CD8-positive, alpha-beta T cell (primary cell): ENCODE measurements at places on chromosomes 3 and 15. TPM values are rescaled to one million over a fixed set of nuclear protein-coding genes. Genes with fewer than 3 reads are reported as not detected.

GRCh38 chr15:89114990-89115389 lies 26.7 kb downstream of the ABHD2 start:
- no peak for DNase-seq

DNA sequence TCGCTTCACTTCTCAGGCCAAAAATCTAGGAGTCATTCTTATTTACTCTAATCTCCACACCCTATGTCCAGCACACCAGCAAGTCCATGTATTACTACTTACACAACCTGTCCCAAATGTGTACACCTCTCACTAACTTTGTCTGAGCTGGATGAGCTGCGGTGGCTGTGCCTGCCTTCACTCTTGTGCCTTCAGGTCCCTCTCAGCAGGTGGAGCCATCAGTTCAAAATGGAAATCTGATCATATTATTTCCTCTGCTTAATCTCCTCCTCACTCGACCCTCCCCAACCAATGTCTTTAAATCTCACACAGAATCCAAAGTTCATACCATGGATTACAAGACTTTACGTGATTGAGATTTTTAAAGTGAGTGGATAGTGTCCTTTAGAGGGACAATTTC lies 82.8 kb downstream of the SSR3 start:
- peak; percentile 10 for DNase-seq

- no peak for DNase-seq
Observed at GRCh38 chr3:144770915-144771351, 799.3 kb downstream of the DIPK2A start.

DNA sequence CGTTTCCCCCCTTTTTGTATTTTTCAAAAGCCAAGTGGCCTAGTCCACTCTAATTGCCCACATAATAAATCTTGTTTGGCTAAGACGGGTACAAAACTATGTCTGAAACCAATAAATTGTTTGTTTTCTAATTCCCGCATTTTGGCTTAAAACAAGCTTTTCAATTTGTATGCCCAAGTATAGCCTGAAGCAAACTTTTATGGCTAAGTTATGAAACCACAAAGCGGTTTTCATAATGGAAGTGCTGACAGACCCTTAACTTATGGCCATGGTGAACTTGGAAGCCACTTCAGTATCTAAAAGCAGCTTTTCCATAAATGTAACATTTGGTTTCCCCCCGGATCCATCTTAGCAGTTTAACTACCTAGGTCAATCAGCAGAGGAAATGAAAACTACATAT lies 29.9 kb upstream of the POLR2M start:
- no peak for DNase-seq

PSMD2 gene
- total RNA-seq: 168 TPM

GRCh38 chr3:114764056-114764492 lies 383.0 kb downstream of the ZBTB20 start:
- DNase-seq: no peak

KCNMB3 gene
- total RNA-seq: 0.36 TPM

DNA sequence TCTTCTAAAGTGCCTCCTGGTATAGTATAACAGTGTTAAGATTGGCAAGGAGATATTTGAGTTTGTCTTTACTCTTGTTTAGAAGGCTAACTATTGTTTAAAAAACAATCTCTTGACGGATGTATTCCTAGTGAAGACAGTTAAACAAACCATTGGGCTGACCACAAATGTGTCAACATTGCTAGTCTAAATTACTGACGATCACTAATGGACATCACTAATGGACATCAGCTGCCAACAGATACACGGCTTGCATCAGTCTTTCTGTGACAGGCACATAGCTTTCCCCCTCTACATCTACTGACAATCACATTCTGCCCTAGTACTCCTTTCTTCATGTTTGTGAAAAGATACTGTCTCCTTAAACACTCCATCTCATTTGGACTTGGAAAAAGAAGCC lies 57.1 kb upstream of the ETV5 start:
- no peak for DNase-seq

- no peak for DNase-seq
Observed at GRCh38 chr3:134302674-134303073, 52.0 kb upstream of the RYK start.

DNA sequence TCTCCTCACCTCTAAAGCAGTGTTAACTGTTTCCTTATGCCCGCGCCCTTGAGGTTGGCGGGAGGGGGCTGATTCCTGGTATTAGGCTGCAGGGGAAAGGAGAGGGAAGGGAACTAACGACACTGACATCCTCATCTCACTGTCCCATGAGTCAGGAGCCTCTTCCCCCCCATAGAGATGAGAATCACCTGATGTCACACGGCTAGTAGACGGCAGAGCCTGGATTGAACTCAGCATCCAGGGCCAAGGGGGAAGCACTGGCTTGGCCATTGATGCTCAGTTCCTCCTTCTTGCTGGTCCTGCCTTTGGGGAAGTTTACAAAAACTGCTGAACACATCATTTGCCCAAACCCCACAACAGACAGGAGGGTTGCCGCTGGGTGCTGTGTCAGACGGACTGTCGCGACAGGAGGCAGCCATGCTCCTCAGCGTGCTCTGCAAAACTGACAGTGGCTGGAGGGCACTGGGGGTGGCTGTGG lies 38.5 kb downstream of the IDH2 start:
- no peak for DNase-seq

GRCh38 chr15:73809728-73810501 lies 56.8 kb upstream of the INSYN1 start:
- no peak for DNase-seq

DNA sequence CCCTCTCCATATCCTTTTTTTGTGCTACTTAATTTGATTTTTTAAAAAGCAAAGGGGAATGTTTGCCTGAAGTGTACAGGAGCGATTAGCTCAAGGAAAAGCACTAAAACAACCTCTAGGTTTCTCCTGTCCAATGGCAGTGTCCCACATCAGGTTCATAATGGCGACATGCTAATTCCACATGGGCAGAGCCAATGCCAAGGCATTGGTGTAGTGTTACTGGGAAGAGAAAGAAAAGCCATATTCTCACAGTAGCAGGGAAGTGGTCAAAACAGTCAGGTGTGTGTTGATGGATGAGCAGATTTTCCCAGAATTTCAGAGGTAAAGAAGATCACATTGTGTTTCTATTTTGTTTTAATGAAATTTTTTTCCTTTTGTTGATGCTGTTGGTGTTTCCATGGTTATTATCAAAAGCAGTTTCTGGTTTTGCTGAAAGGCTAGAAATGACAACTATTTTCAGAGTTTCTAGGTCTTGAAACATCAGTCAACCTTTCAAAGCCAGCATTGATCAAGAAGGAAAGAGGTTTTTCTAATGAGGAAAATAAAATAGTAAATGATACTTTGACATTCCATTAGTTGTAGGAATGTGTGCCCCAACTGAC lies 65.2 kb downstream of the FNDC3B start:
- DNase-seq: no peak

SLC25A38 gene
- 64.0 TPM for total RNA-seq

- DNase-seq: no peak
Observed at GRCh38 chr15:98968576-98968975, 39.0 kb downstream of the PGPEP1L start.

DNA sequence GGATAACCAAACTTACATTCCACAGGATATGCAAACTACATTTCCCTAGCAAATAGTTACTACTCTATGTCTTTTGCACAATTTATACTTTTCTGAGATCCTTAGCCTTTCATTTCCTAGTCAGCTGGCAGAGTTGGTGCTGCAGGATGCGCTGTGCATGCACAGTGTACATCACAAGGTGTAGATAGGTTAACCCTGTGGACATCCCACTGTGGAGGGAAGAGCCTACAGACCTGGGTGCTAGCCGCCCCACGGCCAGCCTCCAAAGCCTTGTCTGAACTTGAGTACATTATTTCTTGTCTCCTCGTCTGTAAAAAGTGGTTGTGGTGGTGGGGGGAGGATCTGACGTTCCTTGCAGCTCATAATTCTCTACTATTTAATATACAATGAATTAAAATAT lies 3.5 kb downstream of the TNFSF10 start:
- no peak for DNase-seq
